ENCODE measurements at places on chromosomes 16 and 17.

DNA sequence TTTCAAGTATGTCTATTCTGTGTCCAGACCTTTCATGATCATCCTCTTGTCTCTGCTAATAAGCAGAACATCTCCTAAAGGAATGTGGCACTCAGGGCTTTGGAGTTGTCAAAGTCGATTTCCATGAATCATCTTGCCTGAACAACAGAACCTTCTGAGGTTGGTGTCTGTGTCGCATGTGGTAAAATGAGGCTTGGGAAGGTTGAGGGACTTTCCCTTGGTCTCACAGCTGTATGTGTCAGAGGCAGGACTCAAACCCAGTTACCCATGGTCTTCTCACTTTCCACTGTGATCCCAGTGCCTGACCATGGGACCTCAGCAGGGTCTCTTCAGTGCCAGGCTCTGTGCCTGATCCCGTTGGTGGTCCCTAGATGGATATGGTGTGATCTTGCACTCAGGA, 4.2 kb upstream of the GPRC5B start:
- DNase-seq, result no peak

GRCh38 chr16:69924777-69925191, 26.4 kb upstream of the CLEC18A start:
- peak; percentile 58 for DNase-seq

DNA sequence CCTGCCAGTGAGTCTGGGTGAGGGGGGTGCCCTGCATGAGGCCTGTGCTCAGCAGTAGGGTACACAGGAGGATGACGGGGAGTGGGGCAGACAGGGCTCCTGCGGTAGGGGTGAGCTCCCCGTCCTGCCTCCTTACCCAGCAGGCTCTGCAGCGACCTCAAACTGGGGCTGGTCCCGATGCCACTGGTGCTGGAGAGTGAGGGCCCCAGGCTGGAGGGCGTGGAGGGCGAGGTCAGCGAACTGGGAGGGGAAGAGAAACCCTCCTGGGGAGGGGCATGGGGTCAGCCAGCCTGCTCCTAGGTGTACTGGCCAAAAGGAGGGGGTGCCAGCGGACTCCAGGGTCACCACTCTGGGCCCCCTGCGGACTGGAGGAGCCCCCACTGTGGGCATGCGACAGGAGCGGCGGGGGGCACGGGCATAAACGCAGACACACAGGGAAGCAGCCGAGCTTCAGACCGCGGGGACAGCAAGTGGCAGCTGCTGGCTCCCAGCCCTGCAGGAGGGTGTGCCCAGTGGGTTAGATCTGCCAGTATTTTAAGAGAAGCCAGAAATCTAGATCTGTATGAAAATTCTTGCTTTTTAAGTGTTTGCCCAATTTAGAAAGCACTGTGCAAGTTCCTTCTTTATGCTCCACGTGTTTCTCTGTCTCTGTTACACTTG, 9.0 kb upstream of the VASN start:
- DNase-seq, result no peak

GRCh38 chr16:75336521-75336920, 85.1 kb upstream of the BCAR1 start:
- DNase-seq, result no peak

- DNase-seq, result no peak
Measured at GRCh38 chr16:27387724-27388123, 14.2 kb upstream of the IL21R start.

DNA sequence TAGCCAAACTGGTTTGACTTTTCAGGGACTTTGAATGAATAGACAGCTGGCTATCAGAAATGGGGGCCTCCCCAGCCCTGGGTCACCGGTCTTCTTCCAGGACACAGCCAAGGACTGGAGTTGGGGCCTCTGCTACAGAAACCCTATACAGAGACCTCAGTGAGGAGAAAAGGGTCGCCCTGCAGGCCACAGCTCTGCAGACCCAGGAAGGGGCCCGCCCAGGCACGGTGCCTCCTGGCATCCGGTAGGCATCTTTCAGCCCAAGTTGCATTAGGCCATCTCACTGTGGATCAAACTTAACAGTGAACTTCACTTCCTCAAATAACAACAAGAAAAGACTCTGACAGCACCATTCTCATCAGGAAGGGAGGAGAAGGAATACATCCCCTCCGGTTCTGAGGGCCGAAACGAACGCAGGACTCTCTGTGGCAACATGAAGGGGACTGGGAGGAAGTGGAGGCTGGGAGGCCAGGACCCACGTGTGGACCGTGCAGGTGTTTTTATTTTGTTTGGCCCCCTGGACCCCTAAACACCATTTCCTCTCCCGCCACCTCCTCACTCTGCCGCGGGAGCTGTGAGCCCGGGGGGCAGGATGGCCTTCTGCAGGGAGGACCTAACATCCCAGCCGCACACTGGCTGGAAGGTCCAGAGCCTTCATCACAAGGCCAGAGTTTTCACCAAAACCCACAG, 7.2 kb downstream of the SLC38A10 start:
- DNase-seq, result no peak

- no peak for DNase-seq
Measured at GRCh38 chr16:73161977-73162376, 114.0 kb upstream of the ZFHX3 start.

GRCh38 chr17:17929655-17930380, 42.4 kb downstream of the TOM1L2 start:
- DNase-seq, result no peak

- DNase-seq, result no peak
Measured at GRCh38 chr17:77725846-77726245, 232.7 kb upstream of the TNRC6C start.

All from gastrocnemius medialis (tissue), 4 donors.